H7 (cell line): ENCODE measurements at places on chromosomes 12 and 14. TPM values are rescaled to one million over a fixed set of nuclear protein-coding genes. Genes with fewer than 3 reads are reported as not detected.

FAM90A1 gene
- 2.6 and 4.6 TPM in 2 replicates for total RNA-seq

JDP2 gene
- total RNA-seq = 30.2 and 37.9 TPM in 2 replicates

MLF2 gene
- total RNA-seq = 293 and 322 TPM in 2 replicates

PMCH gene
- total RNA-seq = not detected in 2 replicates

TMTC2 gene
- total RNA-seq = 3.7 and 4.8 TPM in 2 replicates

RHEBL1 gene
- total RNA-seq = 5.5 and 7.1 TPM in 2 replicates

FAIM2 gene
- not detected in 2 replicates for total RNA-seq
